ENCODE measurements at places on chromosomes 2 and 18. TPM values are rescaled to one million over a fixed set of nuclear protein-coding genes. Genes with fewer than 3 reads are reported as not detected.

GRCh38 chr2:21535826-21536225 lies 412.1 kb downstream of the TDRD15 start:
- no peak for DNase-seq

The UPP2 gene
- total RNA-seq = not detected

The CAPN14 gene
- 0.42 TPM for total RNA-seq

The EPG5 gene
- total RNA-seq = 18.7 TPM

DNA sequence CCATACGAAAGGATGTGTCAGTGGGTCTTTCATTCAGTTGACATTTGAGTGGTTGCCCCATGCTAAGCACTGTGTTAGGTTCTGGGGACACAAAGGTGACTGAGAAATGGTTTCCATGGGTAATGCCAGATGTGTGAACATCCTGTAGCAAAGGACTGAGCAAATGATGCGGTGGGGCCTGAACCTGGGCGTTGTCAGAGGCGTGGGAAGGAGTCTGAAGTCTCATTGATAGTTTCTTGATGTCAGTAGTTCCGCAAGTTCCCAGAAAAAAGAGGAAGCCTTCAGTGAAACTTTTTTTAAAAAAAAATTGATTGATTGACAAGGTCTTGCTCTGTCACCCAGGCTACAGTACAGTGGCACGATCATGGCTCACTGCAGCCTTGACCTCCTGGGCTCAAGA lies 56.9 kb downstream of the LIMS1 start:
- no peak for DNase-seq

The C2orf80 gene
- total RNA-seq = not detected

The CROCC2 gene
- not detected for total RNA-seq

The ALLC gene
- total RNA-seq = not detected

GRCh38 chr18:23337599-23338444 lies 115.3 kb upstream of the RIOK3 start:
- no peak for DNase-seq

The SCN9A gene
- total RNA-seq = 1.3 TPM

The ARHGAP25 gene
- total RNA-seq = 5.4 TPM

DNA sequence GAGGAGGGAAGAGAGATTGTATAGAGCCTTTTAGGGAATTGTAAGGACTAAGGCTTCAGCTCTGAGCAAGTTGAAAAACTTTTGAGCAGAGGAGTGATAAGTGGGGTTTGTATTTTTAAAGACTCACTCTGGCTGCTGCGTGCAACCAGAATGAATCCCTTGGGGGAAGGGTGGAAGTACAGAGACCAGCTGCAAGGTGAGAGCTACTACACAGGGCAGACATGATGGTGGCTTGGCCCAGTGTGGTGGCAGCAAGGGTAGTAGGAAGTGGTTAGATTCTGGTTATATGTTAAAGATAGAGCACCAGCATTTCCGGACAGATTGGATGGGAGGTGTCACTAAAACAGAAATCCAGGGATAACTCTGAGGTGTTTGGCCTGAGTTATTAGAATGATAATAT lies 10.1 kb upstream of the SESTD1 start:
- DNase-seq = no peak

- DNase-seq = no peak
Observed at GRCh38 chr2:213818436-213818835, 534.2 kb downstream of the SPAG16 start.

DNA sequence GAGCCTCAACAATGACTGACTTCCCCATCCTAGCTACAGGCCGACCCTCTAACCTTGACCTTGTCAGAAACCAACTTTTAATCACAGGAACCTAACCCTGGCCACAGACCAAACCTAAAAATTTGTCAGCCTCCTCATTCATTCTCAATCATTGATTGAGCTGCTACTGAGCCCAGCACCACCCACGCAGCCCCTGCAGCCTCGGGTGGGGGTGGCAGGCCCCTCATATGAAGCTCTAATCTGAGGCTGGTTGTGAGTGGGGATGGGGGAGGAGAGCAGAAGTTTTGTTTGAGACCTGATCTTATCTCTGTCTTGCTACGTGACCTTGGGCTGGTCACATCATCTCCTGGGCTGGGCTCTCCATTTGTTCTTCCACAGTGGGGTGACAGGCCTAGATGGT lies 99.5 kb upstream of the EPAS1 start:
- no peak for DNase-seq

GRCh38 chr2:176066645-176067588 lies 16.8 kb downstream of the EVX2 start:
- no peak for DNase-seq

The RAX gene
- total RNA-seq = not detected

GRCh38 chr2:149903626-149904025 lies 316.1 kb upstream of the MMADHC start:
- DNase-seq = no peak

The DSG1 gene
- total RNA-seq = 0.77 TPM

DNA sequence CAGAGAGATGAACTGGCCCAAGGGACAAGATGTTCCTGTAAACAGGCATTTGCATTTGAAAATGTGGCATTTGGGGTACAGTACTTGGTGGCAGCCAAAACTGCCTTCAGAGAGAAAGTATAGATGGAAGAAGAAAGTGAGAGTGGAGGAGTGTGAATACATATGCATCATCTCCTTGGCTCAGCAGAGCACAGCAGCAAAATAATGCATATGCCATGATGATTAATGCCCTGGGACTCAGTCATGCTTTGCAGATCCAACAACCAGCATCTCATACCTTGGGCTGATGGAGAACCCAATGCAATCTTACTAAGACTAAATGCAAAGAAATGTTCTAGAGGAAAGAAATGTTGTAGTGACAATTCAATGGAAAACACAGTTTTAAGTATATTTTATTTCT lies 29.7 kb upstream of the CYTIP start:
- no peak for DNase-seq

The TWIST2 gene
- total RNA-seq = 2.6 TPM

DNA sequence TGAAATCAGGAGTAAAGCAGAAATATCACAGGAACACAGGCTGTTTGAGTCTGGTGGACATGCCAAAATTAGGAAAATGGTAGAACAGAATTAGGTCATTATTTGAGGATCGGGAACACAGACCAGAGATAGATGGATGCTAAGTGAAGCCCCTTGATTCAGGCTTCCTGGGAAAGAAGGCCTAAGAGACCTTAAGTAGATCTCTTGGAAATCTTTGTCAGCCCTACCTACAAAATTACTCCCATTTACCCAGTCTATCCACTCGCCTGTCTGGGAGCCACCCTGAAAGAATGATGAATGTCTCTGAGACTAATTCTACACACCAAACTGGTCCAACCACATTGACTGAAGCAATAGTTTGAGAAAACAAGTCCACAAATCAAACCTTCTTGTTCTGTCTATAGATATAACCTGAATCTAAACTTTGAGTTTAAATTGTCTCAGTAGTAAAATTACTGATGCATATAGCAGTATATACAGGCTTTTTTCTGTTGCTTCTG lies 36.6 kb upstream of the TANK start:
- DNase-seq = no peak

The LRP1B gene
- 0.02 TPM for total RNA-seq

- no peak for DNase-seq
Observed at GRCh38 chr2:194870974-194871535, 786.0 kb upstream of the SLC39A10 start.

DNA sequence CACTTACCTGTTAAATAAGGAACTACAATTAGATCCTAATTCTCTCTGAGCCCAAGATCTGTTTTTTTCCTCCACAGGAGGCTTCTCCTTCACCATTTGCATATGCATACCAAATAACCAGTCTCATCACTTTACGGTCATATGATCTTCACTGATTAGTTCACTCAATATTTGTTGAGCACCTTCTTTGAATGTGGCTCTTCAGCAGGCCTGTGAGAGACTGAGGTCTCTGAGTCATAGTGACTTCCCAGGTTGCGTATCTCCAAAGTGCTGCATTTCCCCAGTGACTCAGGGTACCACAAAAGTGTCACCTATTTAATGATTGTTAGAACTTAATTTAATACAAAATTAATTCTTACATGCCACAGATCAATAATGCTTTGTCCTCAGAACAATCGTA lies 108.8 kb upstream of the TRIB2 start:
- DNase-seq = no peak

The ZAP70 gene
- total RNA-seq = 1.7 TPM

DNA sequence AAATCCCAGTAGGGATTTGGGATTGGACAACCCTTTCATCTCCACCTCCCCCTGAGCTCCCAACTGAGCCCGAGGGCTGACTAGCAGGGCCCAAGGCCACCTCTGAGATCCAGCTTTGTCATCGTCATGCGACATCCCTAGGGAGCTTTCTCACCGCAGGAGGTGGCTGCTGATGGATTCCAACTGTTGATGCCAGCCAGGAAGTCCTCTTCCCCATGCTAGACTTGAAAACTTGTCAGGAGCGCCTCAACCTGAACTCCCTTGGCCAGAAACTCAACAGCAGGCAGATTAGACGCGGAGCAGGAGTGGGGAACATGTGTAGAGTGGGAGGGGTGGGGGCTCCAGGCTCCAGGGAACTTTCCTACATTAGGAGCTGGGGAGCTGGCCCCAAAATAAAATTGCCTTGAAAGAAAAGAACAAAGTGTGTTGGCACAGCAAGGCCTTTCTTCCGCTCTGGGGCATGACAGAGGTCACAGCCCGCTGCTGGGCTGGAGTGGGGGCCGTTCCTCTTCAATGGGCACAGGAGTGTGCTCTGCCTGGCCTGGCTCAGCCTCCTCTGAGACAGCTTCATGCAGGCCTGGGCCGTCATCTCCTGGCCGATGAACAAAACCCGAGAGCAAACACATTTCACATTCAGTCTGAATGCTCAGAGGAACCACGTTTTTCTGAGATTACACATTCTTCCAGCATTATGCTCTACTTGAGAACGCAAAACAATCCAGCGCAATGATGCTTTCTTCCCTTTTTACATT lies 34.5 kb downstream of the EMILIN2 start:
- DNase-seq = peak; percentile 75

The MC5R gene
- not detected for total RNA-seq

GRCh38 chr2:150710916-150711315 lies 223.4 kb upstream of the RND3 start:
- no peak for DNase-seq

The KCNF1 gene
- 0.17 TPM for total RNA-seq

DNA sequence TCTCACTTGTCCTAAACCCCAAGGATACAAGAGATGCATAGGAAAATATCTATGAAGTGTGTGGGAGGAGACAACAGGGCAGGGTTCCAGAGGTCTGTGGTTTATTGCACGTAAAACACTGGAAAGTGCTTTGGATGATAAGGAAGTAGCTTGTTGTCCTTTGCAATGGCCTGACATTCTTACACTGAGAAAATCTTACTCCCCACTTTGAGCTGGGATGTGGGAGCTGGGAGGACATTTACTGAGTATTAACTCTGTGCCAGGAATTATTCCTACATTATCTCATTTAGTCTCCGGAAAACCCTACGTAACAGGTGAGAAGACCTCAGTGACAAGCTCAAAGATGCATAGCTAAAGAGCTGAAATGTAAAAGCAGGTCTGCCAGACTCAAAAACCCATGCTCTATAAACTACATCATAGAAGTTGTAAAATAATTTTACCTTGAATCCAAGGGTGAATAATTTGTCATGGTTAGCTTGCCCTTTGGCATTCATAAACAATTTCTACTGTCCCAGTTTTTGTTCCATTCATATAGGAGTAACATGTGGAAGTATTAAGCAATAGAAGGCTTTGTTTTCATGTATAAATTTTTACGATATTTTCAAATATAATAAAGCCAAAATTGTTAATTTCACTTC lies 9.2 kb upstream of the GALNT3 start:
- no peak for DNase-seq

The AFF3 gene
- 10.0 TPM for total RNA-seq
